ENCODE measurements at places on chromosomes 13 and 19.
A peak's percentile ranks its signal among the peaks of the same experiment; 100 is the strongest.

DNA sequence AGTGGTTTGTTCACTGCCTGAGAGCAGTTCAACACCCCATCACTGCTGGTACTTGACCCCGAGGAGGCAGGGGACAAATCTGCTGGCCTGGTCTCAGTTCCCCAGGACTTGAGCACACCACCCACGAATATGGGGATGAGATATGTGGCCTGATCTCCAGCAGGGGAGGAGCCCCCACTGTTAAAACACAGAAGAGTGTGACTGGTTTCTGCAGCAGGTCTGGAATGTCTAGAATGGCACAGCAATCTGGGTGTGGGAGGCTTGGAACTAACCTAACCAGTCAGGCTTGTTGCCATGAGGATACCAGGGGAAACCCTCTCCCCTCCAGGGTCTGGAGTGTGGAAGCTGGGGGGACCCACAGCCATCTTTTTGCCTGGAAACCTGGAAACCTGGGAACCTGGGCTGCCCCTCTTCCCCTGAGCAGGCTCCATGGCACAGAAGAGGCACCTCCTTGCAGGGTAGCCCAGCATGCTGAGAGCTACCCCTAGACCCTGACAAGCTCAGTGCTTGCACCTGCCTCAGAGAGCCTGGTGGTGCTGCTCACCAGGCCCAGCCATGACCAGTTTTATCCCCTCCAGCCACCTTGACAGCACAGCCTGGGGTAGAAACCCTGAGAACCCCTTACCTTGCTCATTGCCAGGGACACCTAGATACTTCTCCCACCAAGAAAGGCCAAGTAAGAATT, 273.8 kb downstream of the LIG4 start:
- DNase-seq = peak; percentile 46

- no peak for DNase-seq
Measured at GRCh38 chr13:64639206-64639605, 2590.9 kb downstream of the PCDH9 start.

GRCh38 chr13:27125357-27126282, 46.0 kb downstream of the USP12 start:
- DNase-seq = no peak

GRCh38 chr13:32707471-32707870, 121.2 kb downstream of the PDS5B start:
- DNase-seq = no peak

- no peak for DNase-seq
Measured at GRCh38 chr13:63517371-63517770, 2101.7 kb upstream of the PCDH20 start.

GRCh38 chr19:4891066-4891465, 11.6 kb downstream of the ARRDC5 start:
- no peak for DNase-seq

- DNase-seq = no peak
Measured at GRCh38 chr13:113351514-113352026, 12.4 kb downstream of the GRTP1 start.

GRCh38 chr19:38656171-38656981, 8.9 kb downstream of the ACTN4 start:
- DNase-seq = no peak

DNA sequence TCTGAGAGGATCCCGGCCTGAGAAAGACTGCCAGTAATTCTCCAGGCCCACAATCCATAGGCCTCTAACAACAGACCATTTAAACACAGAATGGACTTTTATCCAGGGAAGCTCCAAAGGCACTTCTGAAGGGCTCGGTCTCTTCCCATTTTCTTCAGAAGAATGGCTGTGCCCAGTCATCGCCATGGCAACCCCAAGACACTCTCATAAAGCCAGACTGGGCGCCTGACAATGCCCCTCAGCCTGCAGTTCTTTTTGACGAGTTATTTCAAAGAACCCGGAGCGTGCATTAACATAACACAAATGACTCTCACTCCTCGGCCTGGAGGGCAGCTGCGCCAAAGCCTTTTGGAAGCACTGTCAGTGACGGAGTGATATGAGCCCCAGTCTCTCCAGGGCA, 61.0 kb downstream of the RASA3 start:
- DNase-seq = no peak

GRCh38 chr19:6963937-6964336, 57.3 kb downstream of the MBD3L2B start:
- DNase-seq = no peak

DNA sequence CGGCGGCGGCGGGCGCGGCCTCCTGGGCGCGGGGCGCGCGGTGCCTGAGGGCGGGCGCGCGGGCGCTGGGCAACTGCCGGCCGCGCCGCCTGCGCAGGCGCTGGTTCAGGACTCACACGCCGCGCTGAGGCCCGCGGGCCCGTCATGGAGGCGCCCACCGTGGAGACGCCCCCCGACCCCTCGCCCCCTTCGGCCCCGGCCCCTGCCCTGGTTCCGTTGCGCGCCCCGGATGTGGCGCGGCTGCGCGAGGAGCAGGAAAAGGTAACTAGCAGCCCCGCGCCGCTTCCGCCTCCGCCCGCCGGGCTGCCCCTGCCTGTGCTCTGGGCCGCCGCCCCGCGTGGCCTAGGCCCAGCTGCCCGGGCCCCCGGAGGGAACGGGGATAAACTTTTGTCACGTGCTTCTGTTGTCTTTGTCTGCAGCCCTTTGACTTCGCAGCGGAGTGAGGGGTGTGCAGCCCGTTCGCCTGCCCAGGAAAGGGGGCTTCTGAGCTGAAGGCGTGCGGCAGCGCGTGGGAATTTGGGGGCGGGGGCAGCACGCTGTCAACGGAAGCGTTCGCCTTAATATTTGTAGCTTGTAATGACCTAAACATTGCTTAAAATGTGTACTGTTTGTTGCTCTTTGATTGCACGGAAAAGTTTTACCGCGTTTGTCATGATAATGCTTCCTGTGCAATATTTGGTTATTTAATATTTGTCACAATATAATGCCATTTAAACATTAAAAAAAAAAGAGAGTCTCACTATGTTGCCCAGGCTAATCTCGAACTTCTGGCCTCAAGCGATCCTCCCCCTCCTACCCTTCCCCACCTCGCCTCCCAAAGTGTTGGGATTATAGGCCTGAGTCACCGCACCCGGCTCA, 594 bp downstream of the URI1 start:
- DNase-seq = peak; percentile 63

DNA sequence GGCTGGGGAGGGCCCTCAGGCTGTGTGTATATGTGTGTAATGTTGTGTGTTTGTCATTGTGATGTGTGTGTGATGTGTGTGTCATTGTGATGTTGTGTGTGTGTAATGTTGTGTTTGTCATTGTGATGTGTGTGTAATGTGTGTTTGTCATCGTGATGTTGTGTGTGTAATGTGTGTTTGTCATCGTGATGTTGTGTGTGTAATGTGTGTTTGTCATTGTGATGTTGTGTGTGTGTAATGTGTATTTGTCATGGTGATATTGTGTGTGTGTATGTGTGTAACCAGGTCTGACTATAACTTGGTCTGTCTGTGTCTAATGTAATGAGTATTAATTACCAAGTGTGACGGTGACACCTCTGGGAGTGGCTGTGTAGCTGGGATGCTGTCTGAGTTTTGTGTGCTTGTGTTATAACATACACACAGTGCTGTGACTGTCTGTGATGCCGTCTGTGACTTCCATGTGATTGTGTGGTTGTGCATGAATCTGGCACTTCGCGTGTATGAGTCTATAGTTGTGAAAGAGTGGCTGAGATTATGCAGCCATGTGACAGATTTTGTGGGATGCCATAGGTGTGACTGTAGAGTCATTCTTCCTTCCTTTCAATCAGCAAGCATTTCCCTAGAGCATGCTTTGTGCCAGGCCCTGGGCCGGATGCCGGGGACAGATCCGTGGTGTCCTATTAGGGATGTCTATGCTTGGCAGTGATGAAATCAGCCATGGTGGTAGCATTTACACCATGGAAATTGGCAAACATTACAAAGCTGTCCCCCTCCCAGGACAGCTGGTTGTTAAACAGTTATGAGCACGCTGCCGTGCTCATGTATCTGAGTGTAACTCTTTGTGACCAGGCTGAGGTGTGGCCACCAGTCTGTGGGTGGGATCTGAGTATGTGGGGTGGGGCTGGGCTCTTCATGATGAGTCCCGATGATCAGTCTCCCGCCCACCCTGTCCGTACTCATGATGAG, 6.4 kb downstream of the TNFSF14 start:
- DNase-seq = no peak

DNA sequence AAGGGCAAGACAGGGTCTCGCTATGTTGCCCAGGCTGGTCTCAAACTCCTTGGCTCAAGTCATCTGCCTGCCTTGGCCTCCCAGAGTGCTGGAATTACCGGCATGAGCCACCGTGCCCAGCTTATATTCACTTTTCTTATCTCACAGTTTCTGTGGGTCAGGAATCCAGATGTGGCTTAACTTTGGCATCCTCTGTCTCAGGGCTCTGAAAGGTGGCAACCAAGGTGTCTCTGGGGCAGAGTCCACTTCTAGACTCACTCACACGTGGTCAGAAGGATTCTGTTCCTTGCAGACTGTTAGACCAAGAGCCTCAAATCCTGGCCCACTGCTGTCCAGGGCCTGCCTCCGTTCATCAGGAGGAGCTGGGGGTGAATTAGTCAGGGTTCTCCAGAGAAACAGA, 7.6 kb upstream of the LMNB2 start:
- DNase-seq = no peak

GRCh38 chr13:82330499-82330898, 1551.8 kb downstream of the SLITRK1 start:
- DNase-seq = no peak

DNA sequence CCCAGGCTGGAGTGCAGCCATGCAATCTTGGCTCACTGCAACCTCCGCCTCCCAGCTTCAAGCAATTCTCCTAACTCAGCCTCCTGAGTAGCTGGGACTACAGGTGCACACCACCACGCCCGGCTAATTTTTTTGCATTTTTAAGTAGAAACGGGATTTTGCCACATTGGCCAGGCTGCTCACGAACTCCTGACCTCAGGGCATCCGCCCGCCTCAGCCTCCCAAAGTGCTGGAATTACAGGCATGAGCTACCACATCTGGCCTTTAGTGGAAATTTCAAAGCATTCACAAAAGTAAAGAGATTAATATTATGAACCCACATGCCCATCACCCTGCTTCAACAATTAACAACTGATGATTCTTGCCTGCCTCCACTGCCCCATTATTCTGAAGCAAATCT, 20.5 kb upstream of the LATS2 start:
- DNase-seq = no peak

DNA sequence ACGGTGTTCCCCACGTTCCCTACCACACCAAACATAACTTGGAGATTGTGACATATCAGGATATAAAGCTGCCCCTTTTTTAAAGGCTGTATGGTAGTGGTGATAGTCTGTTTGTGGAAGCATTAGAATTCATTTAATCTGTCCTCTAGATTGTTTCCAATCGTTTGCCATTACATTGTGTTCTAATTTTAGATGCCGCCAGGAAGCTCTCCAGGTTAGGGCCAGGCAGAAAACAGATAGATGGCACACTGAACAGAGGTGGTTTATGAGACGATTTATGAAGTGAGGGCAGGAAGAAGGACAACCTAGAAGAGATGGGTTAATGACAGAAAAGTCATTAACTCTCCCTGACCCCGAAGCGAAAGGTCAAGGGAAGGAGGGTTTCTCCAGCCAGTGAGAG, 30.0 kb downstream of the ARHGEF7 start:
- DNase-seq = no peak

DNA sequence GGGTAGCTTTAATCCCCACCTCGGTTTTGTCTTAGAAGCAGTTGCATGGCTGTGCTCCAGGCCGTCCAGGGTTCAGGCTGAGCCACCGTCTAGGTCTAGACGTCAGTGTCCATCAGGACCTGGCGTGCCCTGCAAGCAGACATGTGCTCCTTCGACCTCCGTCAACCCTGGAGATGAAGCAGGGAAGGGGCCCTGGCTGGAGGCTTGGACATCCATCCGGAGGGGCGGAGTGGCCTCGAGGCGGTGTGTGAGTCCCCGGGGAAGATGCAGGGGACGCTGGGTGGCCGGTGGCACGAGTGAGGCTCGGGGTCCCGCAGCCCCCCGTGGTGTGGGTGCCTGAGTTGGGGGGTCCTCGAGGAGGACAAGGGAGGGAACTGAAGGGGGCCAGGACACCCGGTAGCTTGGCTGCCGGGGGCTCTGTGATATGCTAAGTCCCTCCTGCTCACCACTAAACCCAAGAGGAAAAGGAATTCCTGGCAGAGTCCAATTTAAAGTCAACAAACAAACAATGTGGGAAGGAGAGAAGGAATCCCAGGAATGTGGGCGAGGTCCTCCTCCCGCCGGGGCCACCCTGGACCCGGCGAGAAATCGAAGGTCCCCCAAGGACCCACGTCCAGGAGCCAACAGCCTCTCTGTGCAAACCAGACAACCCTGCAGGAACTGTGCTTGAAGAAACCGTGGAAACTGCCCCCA, 14.9 kb upstream of the PTBP1 start:
- no peak for DNase-seq

GRCh38 chr13:25222740-25223139, 50.7 kb upstream of the AMER2 start:
- no peak for DNase-seq

GRCh38 chr19:47623151-47623920, 14.4 kb downstream of the BICRA start:
- no peak for DNase-seq

- no peak for DNase-seq
Measured at GRCh38 chr13:23381866-23382265, 51.6 kb downstream of the SACS start.

DNA sequence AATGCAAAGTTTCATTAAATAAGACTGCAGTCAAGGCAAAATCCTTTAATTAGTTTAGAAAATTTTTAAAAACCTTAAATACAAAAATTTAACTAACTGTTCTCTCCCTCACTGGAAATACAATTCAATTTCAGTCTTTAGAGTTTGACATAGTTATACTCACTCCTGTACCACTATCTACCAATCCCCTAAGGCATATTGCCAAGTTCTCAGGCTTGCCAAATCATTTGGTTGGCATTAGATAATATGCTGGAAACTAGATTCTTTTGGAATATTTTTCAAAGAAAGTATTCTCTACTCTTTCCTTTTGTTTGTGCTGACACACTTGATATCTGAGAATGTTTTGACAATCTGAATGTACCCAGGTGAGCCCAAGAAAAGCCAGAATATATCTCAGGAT, 77.2 kb downstream of the TSC22D1 start:
- DNase-seq = no peak

DNA sequence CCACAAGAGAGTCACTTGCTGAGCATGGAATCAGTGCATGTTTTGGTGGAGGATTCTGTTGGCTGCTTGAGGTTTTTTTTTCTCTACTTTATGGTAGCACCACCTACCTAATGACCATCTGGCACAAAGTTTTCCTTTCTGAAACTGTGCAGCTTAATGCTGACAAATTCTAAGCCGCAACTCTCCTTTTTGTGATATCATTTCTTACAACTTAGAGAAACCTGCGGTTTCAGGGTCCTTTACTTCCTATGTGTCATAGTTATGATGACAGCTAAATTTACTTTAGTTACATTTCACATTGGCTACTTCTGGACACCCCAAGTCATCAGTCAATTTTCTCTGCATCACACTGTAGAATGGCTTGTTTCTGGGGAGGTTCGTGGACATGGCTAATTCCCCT, 115.4 kb upstream of the TMTC4 start:
- no peak for DNase-seq

GRCh38 chr19:13972368-13973155, 20.3 kb downstream of the DCAF15 start:
- no peak for DNase-seq

DNA sequence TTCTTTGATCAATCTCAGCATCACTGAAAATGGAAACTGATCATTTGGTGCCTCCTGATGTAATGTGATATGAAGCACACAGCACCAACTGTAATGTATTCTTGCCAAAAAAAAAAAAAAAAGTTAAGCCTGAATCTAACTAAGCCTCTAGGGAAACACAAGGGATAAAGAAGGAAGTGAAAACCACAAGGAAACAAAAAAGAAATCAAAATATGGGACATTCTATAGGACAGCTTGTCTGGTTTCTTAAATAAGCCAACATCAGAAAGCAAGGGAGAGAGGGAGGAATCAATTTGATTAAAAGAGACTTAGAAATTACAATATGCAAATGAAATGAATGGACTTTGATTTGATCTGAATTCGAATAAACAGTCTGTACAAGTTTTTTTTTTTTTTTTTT, 20.6 kb upstream of the METTL21C start:
- no peak for DNase-seq

Measured in ureter (tissue), 1 donor.